Suppressor macrophage treated with lipopolysaccharide for 1 hour (primary cell): ENCODE measurements at places on chromosomes 7 and 10.

GRCh38 chr7:84823530-84823929 is 363.3 kb downstream of the SEMA3D start:
- DNase-seq: no peak

GRCh38 chr7:93877742-93878141 is 12.8 kb downstream of the TFPI2 start:
- DNase-seq: no peak

DNA sequence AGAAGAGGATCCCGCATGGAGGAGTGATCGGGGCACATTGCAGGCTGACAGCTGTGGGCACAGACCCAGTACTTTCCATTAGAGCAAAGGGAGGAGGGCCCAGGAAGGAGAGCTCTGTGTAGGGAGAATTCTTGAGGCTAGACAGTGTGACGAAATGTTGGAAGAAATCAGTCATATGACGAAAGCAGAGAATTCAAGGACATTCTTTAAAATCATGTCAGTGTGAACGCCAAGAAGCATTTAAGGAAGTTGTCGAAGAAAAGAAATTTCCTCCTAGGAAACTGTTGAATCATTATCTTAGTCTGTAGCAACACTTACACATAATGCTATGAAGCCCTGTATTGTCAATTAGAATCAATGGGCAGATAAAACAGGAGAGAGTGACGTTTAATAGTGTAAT is 191.3 kb upstream of the ADARB2 start:
- DNase-seq: peak; percentile 55

GRCh38 chr10:69384320-69384719 is 32.4 kb downstream of the TACR2 start:
- no peak for DNase-seq

- DNase-seq: no peak
Measured at GRCh38 chr10:78424723-78425122, 391.1 kb downstream of the RPS24 start.

DNA sequence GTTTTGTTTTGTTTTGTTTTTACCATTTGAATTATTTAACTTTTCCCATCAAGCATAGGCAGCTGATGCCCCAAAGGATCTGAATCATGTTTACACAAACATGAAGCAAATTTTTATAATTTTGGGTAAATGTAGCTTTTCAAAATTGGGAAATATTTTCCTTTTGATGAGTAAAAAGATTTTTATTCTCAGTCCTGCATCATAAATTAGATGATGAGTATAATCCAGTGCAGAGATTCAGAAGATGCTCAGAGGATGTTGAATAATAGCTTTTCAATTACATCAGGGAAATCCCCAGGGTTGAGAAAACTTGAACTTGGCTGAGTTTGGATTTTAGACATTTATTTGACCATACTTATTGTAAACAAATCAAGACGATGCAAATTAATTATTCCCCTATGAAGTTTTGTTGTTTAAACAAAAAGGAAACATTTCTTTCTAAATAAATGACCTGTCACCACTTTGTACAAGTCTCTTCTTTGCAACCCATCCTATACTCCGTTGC is 121.7 kb downstream of the FAM204A start:
- DNase-seq: no peak

- no peak for DNase-seq
Measured at GRCh38 chr7:155346285-155346684, 48.6 kb downstream of the INSIG1 start.

DNA sequence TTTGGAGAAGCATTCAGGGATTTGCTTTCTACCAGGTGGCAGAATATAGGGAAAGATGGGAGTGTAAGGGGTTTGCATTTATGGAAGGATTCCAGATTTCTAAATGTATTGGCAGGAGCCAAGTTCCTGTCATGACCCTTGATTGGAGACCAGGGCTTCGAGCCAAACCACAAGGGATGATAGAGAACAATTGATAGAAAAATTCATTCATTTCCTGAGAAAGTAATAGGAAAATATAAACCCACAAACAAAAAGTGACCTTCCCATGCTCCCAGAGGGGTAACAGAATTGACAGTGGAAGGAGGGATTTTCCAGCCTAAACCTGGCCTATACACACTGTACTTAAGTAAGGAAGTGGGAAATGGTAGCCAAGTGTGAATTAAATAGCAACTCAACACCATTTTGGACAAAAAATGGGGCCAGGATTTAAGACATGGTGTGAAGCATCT is 22.4 kb upstream of the IFIT2 start:
- no peak for DNase-seq

DNA sequence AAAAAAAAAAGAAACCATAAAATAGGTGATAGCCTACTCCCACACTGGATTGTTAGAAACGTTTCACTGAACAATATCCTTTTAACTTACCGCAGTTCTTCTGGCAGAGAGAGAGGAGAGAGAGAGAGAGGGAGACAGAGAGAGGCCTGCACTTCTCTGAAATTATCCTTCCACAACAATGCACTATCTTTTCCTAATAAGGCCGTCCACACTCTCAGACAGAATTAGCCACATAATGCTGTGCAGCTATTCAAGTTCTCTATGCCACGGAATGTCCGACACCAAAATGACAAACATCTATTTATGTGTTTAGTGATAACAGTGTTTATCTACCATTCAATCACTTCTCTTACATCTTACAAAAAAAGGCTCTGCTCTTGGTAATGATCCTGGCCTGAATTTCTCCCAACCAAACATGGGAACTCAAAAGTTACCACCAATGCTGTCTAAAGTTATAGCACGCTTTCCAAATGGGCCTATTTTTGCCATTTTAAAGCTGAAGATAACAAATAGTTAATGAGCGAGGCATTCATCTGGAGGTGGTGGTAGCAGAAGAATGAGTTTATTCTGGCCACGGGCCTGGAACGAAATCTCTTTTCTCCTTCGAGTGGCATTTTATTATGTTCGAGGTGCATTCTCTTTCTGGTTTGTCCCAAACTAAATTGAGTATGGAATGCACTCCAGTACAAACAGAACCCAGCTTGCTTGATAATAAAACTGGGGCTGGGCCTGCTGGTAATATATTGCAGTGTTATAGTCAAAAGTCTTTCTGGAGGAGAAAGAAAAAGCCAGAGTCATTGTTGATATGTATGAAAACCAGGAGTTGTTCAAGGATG is 160.2 kb upstream of the SVIL start:
- DNase-seq: no peak

DNA sequence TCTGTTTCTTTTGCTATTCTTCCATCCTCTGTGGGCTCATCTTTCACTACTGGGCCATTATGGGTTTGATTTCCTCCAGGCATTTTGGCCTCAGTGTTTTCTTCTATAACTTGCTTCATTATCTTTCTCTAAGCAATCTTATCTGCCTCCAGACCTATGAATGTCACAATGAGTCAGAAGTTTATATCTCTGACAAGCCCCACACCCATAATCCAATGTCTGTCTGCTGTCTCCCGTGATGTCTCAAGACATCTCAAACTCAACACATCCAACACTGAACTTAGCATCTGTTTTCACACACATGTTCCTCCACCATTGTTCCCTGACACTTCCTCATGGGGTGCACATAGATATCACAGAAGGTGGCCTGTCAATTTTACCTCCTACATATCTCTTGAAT is 46.7 kb upstream of the RHOBTB1 start:
- DNase-seq: no peak

DNA sequence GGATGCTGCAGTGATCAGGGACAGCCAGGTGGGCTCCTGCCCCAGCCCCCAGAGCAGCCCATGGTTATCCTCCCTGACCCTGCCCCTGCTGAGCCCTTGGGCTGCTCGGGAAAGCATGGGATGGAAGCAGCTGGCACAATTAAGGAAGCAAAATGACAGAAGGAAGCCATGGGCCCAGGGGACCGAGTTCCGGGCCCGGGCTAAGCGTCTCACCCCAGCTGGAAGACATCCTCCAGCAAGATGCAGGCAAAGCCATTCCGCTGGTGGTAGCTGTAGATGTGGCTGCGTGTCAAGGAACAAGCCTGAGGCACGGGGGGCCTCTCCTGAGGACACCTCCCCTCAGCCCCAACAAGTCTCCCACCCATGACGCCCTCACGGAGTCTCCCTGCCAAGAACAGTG is 1.1 kb downstream of the ATG9B start:
- no peak for DNase-seq

DNA sequence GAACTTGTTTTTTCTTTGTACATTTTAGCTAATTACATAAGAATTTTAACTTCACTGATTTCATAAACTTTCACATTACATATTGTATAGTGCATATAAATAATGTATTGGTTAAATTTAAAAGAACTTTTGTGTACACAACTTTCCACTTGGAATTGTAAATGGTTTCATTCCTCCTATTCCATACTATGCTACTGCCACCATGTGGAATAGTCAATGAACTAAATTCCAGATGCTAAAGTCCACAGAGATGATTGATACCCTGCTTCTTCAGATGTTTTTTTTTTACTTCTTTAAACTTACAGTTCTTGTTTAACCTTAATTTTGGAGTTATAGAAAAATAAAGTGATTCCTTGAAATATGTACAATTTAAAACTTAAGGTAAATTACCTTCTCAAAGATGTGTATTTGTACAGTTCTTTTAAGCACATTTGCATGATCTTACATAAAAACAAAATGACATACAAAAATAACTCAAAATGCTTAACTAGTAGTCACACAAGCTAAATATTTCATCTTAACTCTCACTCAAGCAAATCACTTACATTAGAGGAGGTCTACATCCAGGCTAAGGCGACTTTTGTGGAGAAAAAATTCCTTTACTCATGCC is 247.6 kb upstream of the HGF start:
- DNase-seq: peak; percentile 10

GRCh38 chr7:78377532-78377931 is 579.0 kb downstream of the PHTF2 start:
- no peak for DNase-seq

- no peak for DNase-seq
Measured at GRCh38 chr7:135265637-135266036, 32.0 kb downstream of the STRA8 start.
